ENCODE measurements at places on chromosomes 4 and X.

GRCh38 chrX:41909068-41909467, 14.3 kb downstream of the CASK start:
- DNase-seq = no peak

GRCh38 chr4:89295415-89295927, 12.1 kb downstream of the GPRIN3 start:
- DNase-seq = no peak

DNA sequence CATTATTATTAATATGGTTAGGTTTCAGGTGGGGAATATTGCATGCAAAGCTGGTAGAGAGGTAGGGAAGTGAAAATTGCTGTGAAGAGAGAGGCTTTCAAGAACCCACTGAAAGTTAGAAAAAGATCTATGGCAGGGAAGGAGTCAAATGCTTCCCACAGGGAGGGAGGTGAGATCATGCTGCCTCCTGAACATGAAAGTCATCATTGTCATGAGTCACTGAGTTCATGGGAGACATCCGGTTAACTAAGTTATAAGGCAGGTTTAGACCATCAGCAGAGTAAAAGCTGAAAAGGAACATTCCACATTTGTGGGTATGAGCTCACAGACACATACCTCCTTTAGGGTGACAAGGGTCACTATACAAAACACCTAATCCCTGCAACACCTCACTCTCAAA, 16.2 kb downstream of the GATB start:
- DNase-seq = peak; percentile 78

DNA sequence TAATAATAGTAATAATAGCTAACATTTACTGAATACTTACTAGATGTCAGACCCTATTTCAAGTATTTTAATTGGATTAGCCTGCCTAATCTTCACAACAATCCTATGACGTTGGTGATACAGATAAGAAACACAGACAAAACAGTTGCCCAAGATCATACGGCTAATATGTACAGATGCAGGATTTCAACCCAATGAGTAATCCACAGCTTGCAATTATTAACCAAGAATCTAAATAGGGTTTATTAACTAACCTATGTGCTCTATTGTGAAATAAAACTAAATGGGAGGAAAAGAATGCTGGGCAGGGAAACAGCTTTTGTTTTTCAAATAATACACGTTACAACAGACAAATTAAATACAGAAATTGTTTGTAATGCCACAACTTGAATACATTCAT, 23.4 kb downstream of the FBXO8 start:
- DNase-seq = peak; percentile 34

GRCh38 chr4:121913667-121914066, 38.2 kb downstream of the TRPC3 start:
- DNase-seq = no peak

DNA sequence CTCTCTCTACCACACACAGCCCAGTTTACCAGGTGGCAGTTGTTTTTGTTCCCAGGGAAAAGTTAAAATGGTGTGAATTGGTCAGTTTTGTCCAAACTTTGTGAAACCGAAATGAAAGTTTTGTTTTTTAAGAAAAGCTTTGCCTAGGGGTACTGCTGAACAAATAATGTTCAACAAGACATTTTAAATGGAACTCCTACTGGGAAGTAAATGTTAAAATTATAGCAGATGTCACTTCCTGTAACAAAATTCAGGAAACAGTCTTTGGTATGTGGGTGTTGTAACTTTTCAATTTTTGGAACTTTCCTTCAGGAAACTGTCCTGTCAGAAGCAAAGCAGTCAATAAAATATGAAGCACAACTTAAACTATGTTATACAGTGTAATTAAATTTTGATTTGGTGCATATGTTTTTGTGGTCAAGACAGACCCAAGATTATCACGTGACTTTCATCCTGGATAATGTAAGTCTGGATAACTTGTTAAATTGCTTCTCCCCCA, 79.5 kb downstream of the AFF1 start:
- peak; percentile 40 for DNase-seq

GRCh38 chr4:154740462-154740861, 3.3 kb upstream of the LRAT start:
- DNase-seq = no peak

DNA sequence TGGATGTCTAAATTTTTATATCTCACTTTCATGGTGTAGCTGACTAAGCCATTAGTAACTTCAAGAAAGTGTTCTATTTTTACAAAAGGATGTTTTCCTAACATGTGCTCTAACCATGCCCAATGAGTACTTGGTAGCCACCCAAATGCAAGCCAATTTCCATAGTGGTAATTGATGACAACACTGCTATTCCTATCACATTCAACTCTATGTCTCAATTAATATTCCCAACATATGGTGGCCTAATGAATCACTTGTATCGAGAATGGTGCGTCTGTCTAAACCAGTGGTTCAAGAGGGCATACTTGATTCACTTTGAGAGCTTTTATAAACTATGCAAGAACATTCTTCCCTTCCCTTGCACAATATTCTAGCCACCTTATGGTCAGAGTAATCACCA, 112.9 kb upstream of the GPRIN3 start:
- no peak for DNase-seq

DNA sequence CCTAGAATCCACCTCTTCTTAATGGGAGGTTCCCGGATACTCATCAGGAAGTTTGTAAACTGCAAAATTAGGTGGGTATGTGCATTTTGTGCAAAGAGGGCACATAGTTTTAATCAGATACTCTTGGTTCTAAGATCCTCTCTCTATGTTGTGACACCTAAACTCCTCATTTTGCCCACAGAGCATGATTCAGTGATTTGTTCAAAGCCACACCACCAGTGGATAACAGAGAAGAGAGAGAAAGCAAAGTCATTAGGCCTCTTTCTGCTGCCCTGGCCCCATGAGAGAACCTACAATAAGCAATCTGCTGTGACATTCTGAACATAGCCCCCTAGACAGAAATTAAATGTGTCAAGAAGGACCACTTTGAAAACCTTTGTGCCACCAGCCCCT, 72.3 kb upstream of the STIM2 start:
- no peak for DNase-seq

- peak; percentile 22 for DNase-seq
Observed at GRCh38 chr4:41154814-41155177, 59.5 kb downstream of the APBB2 start.

- DNase-seq = peak; percentile 45
Observed at GRCh38 chr4:86720508-86721068, 126.5 kb downstream of the PTPN13 start.

DNA sequence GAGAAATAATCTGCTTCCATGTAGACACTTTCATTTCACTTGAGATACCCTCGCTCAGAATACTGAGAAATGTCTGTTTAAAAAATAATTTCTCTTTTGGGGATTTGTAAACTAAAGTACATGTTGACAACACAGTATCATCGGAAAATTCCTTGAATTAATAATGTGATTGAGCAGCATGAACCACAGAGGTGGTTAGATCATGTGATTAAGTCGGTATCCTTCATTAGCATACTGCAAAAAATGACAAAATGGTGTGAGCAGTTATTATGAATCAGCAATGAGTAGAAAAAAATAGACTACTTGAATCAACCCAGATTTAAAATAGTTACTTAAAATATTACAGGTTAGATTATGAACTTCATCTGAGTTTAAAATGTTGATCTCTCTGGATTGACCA, 14.1 kb downstream of the MAP7D3 start:
- no peak for DNase-seq

GRCh38 chr4:81577392-81577791, 105.7 kb upstream of the RASGEF1B start:
- DNase-seq = no peak

- DNase-seq = no peak
Observed at GRCh38 chr4:81307991-81308390, 93.0 kb upstream of the PRKG2 start.

DNA sequence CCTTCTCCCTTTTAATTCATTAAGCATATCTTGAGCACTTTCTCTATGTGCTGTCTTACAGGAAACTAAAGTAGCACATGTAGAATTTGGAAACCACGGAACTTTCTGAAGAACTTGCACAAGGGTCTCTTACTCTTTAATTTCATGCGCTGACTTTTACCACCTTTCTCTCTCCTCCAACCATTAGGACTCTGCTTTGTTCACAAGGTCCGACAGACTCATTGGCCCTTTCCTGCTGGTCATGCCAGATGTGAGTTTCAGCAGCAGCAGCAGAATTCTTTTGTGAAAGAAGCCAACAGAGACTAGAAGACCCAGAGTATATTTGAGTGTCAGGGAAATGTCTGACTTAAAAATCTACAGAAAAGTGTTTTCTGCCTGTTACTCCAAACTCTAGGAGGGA, 207.1 kb downstream of the GUCY2F start:
- no peak for DNase-seq

- no peak for DNase-seq
Observed at GRCh38 chrX:41664908-41665307, 23.9 kb upstream of the GPR34 start.

DNA sequence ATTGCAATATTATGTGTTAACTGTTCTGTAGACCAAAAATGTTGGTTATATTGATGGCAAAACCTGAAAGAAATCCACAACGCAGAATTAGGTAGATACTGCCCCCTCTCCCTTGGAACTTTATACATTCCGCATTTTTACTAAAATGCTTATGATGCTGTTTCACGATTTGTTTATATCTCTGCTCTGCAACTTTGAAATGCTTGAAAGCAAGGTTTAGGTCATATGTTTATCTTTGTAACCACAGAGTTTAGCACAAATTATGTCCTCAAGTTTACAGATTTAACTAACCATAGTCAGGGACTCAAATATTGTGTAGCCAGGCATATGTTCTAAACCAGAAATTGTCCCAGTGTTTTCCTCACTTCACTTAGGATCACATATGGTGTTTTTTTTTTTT, 66.1 kb upstream of the H2AZ1 start:
- no peak for DNase-seq

DNA sequence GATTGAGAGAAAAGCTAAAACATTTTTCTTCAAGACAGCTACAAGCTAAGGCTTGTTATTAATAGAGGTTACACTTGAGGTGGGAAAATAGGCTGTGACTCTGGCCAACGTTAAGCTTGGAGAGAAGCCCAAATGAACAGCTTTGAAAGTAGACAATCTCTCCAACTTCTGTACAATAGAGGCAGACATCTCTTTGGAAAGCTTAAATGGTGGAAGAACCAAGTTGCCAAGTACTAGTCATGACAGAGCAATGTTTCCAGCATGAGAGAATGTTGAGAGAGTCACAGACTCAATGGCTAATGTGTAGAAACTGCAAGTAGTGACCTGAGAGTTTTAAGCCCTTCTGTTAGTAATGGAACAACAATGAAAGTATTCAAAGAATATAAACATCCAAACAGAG, 298.1 kb downstream of the INPP4B start:
- DNase-seq = peak; percentile 7

DNA sequence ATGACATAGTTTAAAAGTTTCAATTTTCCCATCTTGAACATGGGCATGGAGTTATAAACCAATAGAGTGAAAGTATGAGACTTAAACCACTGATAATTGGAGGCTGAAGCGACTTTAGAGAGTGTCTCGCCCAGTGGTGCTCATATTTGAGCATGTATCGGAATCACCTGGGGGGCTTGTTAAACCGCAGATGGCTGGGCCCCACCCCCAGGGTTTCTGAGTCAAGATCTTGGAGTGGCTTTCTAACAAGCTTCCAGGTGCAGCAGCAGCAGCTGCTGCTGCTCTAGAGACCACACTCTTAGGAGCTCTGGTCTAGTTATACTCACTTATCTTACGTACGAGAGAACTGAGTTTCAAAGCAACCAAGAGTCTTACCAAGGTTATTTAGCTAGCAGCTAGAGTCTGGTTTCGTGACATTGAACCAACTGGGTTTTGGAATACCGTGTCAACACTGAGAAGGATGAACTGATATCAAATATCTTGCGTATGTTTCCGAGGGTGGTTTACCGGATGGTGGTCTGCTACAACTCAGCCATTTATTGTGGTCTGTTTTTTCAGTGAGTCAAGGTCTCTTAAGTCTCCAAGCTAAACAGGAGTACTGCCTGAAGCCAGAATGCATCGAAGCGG, 5.9 kb downstream of the PHEX start:
- DNase-seq = no peak

- DNase-seq = peak; percentile 24
Observed at GRCh38 chrX:134172588-134173259, 64.3 kb upstream of the CCDC160 start.

DNA sequence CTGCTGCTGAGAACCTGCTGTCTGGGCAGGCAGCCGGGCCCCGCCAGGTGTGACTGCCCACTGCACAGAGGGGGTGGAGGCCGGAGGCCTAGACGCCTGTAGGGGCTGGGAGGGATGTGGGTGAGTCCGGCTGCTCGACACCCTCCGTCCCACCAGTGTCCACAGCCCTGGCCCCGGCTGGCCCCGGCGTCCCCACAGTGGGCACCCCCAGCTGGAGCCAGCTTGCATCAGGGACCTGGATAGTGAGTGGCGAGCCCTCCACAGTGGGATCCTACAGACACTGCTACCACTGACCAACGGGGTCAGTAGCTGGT, 34.7 kb upstream of the SPON2 start:
- DNase-seq = no peak

DNA sequence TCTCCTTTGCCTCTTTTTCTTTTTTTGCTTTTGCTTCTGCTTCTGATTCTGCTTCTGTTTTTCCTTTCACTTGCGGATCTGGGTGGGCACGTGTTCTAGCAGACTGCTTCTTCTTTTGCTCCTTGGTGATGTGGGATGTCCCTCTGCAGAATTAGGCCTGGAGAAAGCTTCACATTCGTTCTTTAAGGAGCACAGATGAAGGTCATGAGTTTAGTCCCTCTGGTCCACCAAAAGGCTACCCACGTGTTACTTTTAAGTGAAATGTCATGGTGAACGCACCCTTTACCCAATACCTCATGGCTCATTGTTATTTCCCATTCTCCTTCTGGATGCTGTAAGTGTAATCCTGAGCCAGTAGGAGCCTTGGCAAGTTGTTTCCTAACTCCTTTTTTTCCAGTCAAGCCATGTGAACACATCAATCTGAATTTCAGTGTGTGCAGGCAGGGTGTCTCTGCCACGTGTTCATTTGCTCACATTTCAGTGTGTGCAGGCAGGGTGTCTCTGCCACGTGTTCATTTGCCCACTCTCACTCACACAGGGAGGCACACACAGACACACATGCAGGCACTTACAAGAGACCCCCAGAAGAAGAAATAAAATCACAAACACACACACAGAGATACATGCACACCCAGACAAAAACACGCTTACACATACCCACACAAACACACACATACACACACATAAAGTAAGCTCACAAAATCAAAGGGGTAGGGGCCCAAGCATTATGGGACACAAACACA, 36.9 kb downstream of the NBDY start:
- peak; percentile 13 for DNase-seq

GRCh38 chr4:91497892-91498291, 805.9 kb upstream of the GRID2 start:
- no peak for DNase-seq

DNA sequence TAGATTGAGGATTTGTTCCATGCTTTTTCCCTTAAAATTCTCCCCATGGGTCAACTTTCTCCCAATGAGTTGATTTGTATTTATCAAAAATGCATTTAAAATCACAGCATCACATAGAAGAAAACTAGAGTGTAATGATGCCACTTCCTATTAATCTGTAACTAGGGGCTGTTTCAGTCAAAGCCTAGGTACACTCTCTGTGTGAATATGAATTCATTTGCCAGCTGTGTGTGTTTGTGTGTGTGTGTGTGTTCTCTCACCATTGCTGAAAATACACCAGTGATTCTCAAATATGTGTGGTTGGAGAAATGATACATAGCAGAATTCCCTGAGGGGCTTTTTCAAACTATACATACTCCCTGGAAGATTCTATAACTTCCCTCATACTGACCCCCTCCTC, 546.5 kb downstream of the KLHL13 start:
- no peak for DNase-seq
